Myocyte (in vitro differentiated cells): ENCODE measurements at places on chromosomes 2 and 18.

DNA sequence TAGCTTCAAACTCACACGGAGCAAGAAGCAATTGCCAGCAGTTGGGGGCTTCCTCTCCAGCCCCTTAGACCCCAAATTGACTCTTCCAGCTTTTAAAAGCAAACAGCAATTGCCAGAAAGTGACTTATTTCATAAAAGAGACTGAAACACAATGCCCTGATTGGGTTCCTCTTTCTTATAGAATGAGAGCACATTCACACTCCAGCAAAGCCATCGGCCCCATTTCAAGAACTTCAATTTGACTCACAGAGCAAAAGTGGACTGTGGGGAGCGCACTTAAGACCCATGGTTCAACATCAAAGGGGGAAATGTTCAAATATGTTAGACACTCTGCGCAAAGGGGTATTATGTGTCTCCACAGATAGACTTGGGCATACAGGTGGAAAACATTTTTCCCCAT lies 484.7 kb downstream of the BCL11A start:
- no peak for DNase-seq

GRCh38 chr2:47109680-47110079 lies 45.4 kb downstream of the STPG4 start:
- no peak for DNase-seq

DNA sequence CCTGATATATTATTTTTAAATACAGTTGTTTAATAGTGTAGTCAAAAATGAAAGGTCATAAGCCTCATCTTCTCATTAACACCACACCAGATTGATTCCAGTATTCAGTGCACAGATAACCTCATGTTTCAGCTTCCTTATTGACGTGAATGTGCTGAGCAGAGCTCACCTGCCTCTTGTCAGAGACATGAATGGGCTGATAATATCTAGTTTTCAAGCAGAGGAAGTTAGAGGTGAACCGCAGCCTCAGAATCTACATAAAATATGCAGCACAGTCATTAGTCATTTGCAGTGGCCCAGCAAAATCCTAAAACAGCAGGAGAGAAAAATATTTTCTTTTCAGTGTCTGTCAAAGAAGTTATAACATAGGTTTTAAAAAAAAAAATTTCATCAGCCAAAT lies 216.2 kb downstream of the GBX2 start:
- DNase-seq, result no peak

DNA sequence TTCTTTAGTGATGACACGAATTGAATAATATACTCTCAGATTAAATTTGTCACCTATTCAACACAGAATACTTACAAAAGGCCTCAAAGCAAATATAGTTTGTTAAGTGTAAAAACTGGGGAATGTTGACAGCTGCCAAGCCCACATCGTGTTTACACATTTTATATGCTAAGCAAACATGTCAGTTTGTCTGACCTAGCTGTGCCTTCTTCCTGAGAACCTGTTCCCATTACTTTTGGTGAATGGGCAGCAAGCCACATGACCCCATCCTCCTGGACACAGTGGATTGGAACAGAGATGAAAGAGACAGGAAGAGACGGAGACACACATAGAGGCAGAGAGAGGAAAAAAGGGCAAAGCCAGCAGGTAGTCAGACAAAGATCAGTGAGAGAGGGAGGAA lies 22.9 kb upstream of the CUL3 start:
- DNase-seq, result no peak

DNA sequence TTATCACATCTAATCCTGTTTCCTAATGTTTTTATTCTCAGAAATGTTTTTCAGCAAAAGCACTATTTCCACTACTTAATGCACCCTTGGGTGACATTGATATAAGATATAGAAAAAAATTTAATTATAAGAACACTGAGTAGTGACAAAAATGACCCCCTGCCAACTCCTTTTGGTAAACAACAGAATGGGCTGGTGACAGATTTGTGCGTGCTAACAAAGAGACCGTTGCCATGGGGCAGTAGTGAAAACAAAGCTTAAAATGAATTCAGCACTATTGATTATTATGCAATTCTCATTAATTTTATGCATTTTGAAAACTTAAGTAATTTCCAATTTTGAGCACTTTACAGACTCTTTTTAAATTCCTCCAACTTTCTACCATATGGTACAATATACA lies 33.1 kb downstream of the RDH14 start:
- DNase-seq, result no peak

GRCh38 chr18:31610286-31611205 lies 18.9 kb downstream of the TTR start:
- DNase-seq, result no peak

- peak; percentile 76 for DNase-seq
Measured at GRCh38 chr18:11995445-11996189, 14.3 kb downstream of the IMPA2 start.

- DNase-seq, result no peak
Measured at GRCh38 chr2:61640406-61640805, 102.2 kb upstream of the XPO1 start.

DNA sequence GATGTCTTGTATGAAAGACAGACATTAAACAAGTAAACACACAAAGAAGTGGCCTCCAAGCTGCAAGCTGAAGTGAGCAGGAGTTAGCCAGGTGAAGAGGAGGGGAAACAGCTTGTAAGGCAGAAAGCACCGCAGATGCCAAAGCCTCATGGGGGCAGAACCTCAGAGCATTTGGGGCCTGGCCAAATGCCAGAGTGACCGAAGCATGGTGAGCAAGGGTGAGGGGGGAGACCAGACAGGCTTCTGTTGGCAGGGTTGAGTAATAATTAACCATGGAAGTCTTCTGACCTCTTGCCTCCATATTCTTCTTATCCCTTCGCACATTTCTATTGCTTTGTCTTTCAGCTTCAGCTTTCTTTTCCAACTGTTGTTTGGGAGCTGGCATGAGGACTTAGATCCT lies 5.6 kb downstream of the QPCT start:
- DNase-seq, result peak; percentile 54

DNA sequence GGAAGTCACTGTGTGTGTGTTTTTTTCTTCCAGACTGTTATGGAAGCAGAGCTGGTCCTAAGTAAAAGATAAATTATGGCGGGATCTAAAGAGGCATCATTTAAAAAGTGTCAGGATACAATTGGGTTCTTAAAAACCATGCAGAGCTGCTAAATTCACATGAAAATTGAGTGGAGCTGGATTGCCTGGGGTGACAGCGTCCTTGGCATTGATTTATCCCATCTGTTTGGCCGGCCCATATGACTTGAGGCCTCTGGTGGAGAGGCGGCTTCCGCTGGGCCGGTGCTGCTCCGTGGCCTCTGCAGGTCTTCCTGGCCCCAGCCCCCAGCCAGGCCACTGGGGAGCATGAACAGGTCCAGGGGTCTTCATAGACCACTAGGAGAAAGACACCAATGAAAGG lies 165.5 kb downstream of the GLI2 start:
- no peak for DNase-seq

DNA sequence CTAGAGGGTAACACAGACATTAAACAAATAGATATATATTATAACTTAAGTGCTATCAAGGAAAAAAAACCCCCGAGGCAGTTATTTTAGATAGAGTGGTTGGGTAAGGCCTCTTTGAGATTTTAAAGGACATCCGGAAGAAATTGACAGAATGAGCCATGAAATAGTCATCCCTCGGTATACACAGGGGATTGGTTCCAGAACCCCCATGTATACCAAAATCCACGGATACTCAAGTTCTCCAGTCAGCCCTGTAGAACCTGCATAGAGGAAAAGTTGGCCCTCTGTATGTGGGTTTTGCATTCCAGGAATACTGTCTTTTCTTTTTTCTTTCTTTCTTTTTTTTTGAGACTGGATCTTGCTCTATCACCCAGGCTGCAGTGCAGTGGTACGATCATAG lies 2.0 kb downstream of the DHX57 start:
- no peak for DNase-seq

DNA sequence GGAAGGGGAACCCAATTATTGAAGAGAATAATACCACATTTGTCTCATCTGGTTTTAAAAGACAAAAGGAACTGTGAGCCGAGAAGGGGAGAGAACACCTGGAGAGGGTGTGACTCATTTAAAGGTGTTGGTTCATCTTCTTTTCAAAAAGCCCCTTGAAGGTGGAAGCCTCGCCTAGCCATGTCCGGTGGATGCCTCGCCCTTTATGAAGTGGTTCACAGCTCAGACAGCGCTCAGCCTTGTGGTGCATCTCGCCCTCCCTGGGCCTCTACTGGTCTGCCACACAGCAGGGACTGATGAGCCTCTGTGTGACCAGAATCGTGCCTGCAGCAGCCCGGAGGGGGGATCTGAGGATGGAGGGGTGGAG lies 290.0 kb upstream of the CXCR4 start:
- no peak for DNase-seq

DNA sequence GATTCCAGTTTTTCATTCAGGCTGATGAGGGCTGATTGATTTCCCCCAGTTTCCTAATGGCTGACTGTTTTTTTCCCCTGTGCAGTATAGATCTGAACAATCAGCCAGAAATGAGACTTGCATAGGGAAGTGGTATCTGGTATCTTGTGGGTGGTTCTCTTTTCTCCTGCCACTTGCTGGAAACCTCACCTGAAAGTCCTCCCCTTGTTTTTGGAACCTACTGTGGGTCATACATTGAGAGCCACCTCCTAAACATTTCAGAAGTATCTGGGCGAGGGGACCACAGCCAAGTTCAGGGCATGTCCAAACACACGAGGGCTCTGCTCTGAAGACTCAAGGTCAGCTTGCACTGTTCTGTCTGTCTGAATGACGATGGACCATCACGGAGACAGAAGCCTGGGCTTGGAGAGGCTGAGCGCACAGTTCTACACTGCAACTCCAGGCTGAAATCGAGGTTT lies 19.3 kb downstream of the ALPK2 start:
- no peak for DNase-seq

DNA sequence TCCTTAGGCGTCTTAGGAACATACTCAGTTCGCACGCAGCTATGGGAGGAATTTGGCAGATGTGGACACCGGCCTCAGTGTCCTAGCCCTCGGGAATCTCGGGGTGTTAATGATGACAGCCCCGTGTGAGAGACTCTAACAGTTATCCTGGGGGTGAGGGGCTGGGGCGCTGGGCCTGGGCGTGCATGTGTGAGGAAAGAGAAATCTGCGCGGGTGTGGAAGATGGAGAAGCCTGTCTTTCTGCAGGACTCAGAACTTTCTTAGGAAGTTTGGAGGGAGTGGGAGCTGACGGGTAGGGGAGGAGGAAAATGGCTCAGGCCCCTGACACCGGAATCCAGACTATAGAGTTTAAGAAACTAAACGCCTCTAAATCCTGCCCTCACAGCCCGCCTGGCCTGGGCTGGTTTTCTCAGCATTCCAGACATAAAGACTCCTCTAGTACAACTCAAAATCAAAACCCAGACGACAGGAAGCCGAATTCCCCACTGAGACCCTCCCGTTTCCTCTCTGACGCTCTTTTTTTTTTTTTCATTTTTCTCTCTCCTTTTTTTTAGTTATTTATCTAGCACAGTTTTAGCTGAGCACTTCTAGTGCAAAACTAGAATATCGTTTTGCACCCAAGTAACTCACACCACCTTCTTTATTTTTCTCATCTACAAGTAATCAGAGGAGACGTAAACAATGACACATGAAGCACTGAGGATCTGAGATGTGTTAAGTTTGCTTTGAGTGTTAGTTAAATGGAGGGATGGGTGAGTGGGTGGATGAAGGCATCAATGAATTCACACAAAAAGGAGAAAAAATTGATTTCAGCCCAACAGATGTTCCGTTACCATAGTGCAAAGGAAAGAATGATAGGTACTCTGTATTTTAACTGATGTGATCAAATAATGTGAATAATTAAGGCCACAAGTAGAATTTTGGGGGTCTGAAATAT lies 1.2 kb upstream of the HAAO start:
- no peak for DNase-seq

DNA sequence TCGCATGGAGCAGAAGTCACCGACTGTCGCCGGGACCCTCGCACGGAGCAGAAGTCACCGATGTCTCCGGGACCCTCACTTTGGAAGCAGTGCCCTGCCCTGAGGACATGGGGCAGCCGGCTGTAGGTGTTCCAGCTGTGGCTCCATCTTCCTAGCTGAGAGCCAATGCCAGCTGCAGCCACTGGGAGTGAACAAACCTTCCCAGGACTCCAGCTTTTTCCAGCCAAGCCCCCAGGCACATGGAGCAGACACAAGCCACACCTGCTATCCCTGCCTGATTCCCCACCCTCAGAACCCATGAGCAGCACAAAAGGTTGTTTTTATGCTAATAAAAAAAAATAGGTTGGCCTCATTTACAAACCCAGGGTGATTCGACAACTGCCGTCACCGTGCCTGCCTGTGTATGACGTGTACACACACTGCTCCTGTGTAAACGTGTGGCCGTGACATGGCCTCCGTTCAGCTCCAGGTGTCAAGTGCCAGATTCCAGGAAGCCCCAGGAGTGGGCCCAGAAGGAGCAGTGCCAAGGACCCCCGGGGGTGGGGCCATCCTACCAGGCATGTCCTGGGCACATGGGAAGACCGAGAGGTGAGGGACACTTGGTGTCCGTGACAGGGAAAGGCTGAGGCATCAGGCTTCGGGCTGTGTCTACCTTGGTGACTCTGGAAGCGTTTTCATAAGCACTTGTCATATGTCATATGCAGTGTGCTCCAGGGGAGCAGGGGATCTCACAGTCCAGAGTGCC lies 91.5 kb downstream of the EIPR1 start:
- DNase-seq, result no peak

DNA sequence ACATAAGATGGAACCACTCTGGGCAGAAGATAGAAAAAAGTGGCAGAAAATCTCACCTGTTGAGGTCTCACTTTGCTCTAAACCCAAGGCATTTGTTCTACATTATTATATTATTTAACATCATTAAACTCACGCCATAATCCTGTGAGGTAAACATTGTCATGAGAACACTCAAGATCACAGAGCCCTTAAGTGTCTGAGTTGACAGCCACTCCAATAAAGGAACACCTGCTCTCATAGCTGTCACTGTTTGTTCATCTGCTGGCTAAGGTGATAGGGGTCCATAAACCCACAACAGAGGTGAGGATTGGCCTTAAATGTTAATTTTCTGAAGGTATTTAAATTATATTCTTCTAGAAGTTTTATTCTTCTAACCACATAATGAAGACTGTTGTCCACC lies 439.7 kb downstream of the RIT2 start:
- no peak for DNase-seq

DNA sequence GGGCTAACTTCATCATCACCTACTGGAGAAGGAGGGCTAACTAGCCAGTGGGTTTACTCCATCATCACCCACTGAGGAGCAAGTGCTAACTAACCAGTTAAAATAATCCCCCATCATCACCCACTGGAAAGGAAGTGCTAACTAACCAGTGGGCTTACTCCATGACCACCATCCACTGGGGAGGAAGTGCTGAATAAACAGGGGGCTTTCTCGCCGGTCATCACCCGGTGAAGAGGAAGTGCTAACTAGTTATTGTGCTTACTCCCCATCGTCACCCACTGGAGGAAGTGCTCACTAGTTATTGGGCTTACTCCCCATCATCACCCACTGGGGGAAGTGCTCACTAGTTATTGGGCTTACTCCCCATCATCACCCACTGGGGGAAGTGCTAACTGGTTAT lies 124.4 kb upstream of the SALL3 start:
- no peak for DNase-seq

- peak; percentile 39 for DNase-seq
Measured at GRCh38 chr18:28846958-28847357, 670.0 kb upstream of the CDH2 start.
